NCI-H1694 (cell line): ENCODE measurements at places on chromosomes 12 and 14.

GRCh38 chr12:32353540-32353939 is 45.8 kb upstream of the FGD4 start:
- no peak for DNase-seq

DNA sequence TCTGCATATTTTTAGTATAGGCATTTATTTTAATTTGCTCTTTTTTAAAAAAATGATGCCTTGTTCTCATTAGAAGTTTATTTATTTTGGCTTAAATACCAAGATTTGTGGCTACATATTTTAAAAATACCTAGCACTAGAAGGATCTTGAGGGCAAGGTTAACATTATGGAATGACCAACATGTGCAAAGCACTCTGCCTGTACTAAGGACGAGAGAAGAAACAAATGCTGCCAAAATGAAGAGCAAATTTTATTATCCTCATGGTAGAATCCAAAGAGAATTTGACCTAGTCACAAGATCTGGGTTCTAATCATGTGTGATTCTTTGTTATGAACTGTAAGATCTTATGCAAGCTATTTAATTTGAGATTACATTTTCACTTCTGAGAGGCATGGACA is 2.8 kb downstream of the CAND1 start:
- DNase-seq: no peak

DNA sequence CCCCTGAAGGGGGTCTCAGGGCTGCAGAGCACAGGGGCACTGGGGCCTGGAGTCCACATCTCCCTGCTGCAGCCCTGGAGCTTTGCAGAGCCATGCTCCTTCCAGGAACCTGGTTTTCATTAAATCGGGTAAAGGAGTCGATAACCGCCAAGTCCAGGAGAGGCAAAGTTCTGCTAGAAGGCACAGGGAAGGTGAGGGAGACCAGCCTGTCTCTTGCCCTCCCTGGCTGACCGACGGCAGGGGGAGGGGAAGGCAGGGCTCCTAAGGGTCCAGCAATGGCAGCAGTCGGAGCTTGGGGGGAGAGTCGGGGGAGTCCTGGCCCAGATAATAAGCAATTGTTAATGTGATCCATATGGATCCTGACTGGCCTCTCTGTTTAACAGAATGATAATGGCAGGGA is 3.0 kb downstream of the FIGNL2 start:
- DNase-seq: no peak

DNA sequence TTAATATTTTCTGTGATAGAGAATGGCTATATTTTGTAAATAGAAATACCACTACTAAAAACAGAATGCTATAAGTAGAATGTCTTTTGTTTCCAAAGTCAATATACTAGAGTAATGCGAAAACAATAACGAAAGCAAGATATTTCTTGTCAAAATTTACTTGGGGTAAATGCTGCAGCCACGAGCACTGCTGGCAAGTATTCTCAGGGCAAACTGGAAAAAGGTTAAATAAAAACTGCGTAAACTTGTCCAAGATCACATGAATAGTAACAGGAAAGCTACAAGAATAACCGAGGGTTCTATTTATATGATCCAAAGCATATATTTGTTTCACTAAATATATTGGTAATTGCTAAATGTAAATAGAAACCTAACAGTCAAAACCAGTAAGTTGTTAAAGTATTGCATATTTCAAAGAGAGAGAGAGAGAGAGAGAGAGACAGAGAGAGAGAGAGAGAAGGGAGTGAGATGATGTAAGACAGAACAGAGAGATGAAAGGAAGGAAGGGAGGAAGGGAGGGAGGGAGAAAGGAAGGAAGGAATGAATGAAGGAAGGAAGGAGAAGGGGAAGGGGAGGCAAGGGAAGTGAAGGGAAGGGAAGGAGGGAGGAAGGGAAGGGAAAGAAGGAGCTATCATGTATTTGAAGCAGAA is 231.7 kb downstream of the KCNC2 start:
- no peak for DNase-seq

DNA sequence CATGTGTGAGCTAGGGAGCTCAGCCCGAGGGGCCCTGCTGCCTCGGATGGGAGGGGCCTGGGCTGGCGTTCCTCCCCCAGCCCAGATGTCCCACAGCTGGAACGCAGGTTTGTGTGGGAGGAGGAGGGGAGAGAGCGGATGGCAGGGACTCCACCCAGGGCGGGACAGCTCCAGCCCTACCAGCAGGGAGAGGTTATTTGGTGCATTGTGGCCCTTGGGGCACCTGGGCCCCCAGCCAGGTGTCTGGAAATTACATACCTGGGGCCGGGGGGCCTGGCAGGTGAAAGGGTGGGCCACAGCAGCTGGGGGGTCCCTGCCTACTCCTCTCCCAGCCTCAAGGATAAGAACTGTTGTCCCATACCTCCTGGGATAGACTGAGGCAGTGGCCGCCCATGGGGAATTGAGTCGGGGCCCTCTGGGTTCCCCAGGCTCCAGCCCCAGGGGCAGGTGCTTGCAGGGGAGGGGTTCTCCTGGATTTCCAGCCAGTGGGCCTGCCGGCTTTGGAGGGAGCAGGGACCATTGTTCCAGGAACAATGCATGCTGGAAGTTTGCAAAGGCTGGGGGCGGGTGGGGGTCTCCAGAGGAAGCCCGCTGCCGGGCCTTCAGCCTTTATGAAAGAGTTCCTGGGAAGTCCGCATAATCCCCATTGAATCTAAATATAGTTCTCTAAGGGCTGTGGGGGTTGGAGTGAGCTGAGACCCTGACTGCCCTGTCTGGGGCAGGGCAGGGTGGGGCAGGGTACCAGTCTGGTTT is 1.2 kb downstream of the KIF26A start:
- no peak for DNase-seq

DNA sequence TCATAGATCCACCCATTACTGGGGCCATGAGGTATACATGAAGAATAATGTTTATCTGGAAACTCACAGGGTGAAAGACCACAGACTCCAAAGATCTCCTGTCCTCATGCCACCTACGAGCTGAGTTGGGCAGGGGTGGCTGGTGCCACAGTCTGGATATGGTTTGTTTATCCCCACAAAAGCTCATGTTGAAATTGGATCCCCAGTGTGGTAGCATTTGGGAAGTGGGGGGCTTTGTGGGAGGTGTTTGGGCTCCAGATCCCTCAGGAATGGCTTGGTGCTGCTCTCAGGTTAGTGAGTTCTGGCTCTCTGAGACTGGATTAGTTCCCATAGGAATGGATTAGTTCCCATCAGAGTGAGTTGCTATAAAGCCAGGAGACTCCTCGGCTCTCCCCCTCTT is 192.3 kb upstream of the FSCB start:
- no peak for DNase-seq

- DNase-seq: no peak
Measured at GRCh38 chr12:32115404-32116104, 8.9 kb downstream of the BICD1 start.

- no peak for DNase-seq
Measured at GRCh38 chr12:113641426-113642030, 169.9 kb upstream of the LHX5 start.

DNA sequence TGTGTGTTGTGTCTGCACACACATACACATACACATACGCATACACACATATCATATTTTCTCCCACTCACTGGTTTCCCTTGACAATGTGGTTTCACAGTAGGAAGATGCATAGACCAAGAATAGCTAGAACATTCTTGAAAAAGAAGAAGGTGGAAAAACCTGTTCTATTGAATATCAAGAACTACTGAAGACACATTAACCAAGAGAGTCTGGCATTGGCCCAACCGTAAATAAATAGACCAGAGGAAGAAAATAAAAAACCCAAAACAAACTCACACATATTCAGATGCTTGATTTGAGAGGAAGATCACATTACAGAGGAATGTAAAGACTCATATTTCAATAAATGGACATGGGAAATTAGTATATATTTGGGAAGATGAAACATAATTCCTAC is 311.3 kb downstream of the FOXG1 start:
- no peak for DNase-seq

GRCh38 chr12:124510301-124510970 is 57.0 kb downstream of the NCOR2 start:
- peak; percentile 41 for DNase-seq

DNA sequence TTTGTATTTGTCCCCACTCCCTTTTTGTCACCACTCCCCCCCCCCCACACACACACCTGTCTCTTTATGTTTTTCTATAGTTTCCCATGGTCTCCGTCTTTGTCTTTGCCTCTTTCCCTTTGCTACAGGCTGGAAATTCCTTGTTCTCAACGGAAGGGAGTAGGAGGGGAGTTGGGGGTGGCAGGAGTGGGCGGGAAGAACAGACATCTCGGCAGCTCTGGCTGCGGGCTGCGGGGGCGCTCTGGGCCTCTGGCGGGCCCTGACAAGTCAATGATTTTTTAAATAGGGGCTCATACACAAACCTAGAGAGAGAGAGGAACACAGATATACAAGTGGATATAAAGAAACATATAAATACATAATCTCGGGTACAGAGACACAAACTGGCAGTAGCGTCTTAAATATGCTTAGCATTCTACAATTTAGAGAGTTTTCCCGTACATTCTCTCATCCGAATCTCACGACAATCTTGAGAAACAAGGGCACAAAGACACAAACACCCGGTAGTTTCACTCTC is 2.4 kb upstream of the NAB2 start:
- peak; percentile 31 for DNase-seq

GRCh38 chr12:73531752-73532151 is 1005.9 kb upstream of the ATXN7L3B start:
- DNase-seq: no peak

DNA sequence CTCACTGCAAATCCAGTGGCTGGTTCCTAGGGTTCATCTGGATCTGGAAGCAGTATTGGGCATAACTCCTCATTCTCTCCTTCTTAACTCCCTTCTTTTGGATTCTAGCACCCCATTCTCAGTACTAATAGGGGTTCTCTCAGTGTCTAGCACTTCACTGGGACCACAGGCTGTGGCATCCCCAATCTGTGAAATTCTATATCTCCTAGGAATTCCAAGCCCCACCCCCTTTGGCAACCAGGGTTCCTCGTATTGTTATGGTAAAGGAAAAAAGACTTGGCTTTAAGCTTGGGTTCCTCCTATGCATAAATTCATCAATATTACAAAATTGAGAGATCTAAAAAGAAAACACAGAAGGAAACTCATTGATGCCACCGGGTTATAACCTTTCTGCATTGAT is 45.0 kb upstream of the FBXO21 start:
- no peak for DNase-seq

- no peak for DNase-seq
Measured at GRCh38 chr14:98037831-98038230, 1234.2 kb downstream of the BCL11B start.
